ENCODE measurements at places on chromosomes 7 and 10.
A peak's percentile ranks its signal among the peaks of the same experiment; 100 is the strongest.

- DNase-seq, result no peak
Measured at GRCh38 chr10:71873582-71874211, 22.6 kb upstream of the PSAP start.

DNA sequence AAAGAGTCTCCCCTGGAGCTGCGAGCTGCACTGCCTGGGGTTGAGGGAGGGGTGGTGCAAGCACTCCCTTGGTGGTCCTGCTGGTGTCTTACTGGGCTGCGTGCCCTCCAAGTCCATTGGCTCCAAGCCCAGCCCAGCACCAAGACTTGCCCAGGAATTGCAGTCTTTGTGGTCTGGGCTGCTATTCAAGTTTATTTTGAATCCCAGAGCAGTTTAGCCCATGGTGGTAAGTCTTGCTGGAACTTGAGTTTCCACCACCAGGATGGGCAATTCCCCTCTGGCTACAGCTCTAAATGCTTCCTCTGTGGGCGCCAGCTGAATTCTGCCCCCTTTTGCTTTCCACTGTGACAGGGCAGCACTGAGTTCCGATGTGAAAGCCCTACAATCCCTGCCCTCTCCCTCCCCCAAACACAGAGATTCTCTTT lies 25.1 kb downstream of the GALNT11 start:
- no peak for DNase-seq

DNA sequence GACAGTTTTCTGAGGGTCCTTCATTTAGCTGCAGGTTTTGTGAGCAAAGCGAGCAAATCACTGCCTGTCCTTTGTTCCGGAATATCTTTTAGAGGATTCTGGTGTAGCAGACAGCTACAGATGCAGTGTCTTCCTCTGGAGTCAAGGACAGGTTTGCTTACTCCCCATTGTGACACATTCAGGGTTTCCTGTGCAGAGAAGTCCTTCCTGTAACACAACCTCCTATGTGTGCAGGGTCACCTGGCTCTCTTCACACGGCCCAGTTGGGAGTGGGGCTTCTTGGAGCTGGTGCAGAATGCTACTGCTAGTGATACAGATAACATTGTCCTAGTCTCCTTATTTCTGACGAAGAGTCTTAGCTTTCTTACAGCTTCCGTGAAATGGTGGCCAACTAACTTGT lies 47.9 kb downstream of the RBM33 start:
- DNase-seq, result no peak

DNA sequence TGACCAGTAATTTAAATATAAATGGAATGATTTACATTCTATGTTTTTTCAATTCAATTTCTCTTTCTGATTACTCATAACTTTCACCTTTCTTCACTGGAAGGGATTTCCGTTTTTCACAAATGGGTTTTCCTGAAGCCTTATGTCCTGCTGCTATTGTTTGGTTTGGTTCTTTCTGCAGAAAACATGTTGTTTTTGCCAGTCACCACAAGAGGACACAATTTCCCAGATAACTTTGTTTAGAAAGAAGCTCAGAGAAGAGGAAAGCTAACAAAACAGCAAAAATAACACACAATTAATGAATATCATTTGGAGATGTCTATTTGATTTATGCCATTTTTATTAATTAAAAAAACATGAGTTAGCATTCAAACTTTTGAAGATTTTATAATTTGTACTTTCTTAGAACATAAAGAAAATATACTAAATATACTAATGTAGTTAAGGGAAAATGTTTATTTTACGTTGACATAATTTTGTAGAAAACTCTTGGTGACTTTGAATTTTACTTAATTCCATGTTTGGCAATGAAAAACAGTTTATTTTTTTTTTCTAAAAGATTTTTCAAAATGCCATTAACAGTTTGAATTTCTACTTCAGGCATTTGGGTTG lies 4.6 kb upstream of the TWIST1 start:
- DNase-seq, result no peak

- no peak for DNase-seq
Measured at GRCh38 chr10:49263591-49263990, 35.4 kb upstream of the C10orf71 start.

DNA sequence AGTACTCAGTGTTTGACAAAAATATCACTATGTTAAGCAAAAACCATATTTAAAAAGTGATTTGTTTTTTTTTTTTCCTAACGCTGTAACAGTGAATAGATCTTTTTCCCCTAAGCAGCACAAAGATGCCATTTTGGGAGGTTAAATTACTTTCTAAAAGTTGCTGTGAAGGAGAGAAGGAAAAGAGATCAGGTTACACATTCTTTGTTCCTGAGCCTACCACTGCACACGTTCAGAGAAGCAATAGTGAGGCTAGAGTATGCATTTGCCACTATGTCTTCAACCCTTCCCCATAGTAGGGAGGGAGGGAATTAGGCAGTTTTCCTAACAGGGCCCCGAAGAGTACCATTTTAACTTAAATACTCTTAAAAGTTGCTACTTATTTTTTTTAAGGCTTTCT lies 38.9 kb downstream of the BMPR1A start:
- DNase-seq, result no peak

DNA sequence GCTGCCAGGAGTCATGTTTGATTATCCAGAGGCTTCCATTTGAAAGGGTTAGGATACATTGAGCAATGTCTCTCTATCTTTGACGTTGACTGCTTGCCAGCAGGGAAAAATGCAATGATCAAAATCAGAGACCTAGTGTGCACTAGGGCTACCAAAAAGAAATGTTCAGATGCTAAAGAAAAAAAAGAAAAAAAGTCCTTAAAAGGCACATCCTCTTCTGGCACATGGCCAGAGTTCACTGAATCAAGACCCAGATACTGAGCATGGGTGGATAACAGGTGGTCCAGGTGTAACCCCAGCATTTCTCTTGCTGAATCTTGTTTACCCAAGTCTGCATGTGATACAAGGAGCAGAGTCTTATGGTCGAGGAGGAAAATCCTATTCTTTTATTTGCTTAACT lies 899.3 kb downstream of the SORCS3 start:
- no peak for DNase-seq

DNA sequence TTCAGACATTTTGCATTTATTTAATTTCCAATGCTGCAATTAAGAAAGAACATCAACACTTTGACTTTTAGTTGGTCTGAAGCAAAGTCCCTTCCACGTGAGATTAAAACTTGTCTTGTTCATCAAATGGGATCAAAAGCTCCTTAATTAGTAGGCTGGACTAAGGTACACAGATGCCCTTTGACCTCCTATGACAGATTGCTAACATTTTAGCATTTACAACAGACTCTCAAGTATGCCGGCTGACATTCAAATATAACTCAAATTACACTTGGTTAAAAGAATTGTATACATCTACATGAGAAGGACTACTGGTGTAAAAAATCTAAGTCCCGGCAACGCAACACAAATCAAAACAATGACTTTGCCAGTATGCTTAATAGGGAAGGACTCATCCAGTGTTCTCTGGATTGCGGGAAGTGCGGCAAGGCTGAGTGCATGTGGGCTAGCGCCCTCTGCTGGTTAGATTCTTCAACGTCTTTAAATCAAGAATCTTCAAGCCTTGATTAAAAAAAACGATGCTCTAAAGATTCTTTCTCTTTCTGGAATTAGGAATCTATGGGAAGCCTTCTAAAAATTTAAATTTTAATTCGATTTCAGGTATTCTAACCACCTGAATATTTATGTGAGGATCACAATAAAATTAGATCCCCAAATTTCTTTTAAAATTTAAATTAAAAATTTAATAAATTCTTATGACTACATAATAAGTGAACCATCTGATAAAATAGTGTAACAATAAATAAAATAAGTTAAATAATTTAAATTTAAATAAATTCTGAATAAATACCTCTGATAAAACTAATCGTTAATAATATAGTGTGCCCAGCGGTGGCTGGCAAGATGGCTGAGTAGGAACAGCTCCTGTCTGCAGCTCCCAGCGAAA lies 444.7 kb downstream of the DGKB start:
- peak; percentile 68 for DNase-seq

- no peak for DNase-seq
Measured at GRCh38 chr7:125098377-125098970, 168.8 kb upstream of the POT1 start.

GRCh38 chr7:70694971-70695794 lies 436.8 kb upstream of the GALNT17 start:
- no peak for DNase-seq

- no peak for DNase-seq
Measured at GRCh38 chr7:140390466-140391190, 7.7 kb downstream of the SLC37A3 start.

GRCh38 chr7:132045481-132045980 lies 489.1 kb upstream of the PODXL start:
- DNase-seq, result no peak

DNA sequence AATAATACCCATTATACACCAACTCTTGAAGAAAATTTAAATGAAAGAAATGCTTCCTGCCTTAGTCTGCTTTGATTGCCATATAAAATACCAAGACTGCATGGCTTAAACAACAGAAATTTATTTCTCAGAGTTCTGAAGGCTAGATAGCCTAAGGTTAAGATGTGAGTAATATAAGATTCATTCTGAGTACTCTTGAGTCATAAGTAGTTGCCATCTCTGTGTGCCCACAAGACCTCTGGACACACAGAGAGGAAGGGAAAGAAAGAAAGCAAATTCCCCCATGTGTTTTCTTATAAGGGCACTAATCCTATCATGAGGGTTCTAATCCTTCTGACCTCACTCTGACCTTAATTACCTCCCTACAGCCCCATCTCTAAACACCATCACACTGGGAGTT lies 201.2 kb downstream of the PTN start:
- DNase-seq, result no peak

GRCh38 chr10:77016855-77017254 lies 620.8 kb downstream of the KCNMA1 start:
- DNase-seq, result no peak

DNA sequence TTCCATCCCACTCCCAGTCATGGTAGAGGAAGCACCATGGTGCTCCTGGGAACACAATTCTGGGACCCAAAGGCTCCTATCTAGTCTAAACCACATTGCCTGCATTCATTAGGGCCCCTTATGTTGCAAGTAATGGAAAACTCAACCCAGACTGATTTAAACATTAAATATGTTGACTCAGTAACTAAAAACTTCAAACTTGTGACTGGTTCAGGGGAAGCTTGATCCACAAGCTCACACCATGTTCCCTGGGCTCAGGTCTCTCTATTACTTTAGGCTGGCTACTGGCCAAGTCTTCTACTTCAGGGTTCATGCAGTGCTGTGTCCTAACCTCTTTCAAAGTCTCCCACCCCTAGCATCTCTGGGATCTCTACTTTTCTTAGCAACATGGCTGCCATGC lies 13.1 kb downstream of the WNT16 start:
- DNase-seq, result no peak

DNA sequence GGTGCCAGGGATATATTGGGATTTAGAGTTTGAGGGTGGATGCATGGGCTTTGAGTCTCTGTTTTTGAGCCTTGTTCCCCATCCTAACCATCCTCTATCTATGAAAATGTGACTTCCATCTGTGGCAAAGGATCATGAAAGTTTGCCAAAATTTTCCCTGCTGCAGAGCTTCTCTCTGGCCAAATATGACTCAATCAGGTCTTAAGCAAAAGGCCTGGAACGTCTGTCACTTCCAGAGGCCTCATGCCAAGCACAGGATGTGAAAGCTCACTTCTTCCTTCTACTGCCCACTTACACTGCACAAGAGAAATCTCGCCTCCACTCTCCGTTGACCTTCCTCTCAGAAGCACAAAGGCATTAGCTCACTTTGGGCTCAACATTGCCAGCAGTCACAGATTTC lies 696.9 kb upstream of the NRP1 start:
- DNase-seq, result peak; percentile 7

All from amniotic stem cell (primary cell).